ENCODE measurements at places on chromosomes 4 and X. TPM values are rescaled to one million over a fixed set of nuclear protein-coding genes. Genes with fewer than 3 reads are reported as not detected.

DNA sequence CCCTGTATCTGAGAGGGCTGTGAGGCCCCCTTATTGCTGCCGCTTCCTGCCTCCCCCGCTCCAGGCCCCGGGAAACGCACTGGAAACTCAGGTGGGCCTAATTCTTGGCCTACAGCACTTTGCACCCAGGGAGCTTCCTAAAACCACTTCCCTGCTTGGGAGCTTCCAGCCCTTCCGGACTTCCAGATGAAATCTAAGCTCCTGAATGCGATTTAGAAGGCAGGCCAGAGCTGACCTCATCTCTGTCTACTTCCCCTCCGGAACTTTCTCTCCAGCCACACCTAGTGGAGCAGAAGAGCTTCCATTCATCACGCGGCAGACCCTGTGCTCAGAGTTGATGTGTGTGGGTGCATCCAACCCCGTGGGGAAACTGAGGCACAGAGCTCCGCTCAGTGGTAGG is 84.2 kb downstream of the SORCS2 start:
- DNase-seq = no peak

Gene C4orf36
- total RNA-seq = 0.78 TPM

- DNase-seq = no peak
Measured at GRCh38 chrX:108131471-108131870, 39.9 kb downstream of the ATG4A start.

DNA sequence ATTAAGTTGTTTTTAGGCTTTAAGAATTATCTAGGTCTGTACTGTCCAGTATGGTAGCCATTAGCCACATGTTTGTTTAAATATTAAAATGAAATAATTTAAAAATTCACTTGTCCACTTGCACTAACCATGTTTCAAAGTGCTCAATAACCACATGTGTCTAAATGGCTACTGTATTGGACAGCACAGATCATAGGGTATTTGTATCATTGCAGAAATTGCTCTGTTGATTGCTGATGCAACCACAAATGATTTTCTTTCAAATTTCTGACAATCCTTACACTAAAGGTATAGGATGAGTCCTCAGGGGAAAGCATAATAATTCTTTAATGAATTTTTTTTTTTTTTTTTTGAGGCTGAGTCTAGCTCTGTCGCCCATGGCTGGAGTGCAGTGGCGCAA is 84.9 kb downstream of the KDM6A start:
- no peak for DNase-seq

Gene CYTL1
- not detected for total RNA-seq

Gene TLR3
- total RNA-seq = 2.3 TPM

Gene RRH
- total RNA-seq = 0.22 TPM

GRCh38 chr4:40227284-40227683 is 30.5 kb downstream of the RHOH start:
- DNase-seq = no peak

DNA sequence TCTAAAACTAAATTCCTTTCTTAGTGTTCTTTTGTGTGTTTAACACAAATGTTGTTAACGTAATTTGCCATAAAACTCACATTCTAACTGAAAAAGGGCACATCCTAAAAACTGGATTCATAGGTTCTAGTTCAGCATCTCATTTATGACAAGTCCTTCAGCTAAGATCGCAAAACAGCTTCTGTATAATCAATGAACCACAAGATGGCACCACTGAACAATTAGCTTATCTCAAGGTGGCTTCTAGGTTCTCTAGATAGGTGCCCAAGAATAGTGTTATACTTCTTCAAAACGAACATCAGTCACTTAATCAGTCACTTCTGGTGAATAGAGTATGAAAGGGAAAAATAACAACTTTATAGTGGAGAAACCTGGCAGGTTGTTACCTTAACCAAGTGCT is 54.3 kb downstream of the NRK start:
- DNase-seq = no peak

GRCh38 chr4:41976775-41977516 is 4.6 kb upstream of the DCAF4L1 start:
- no peak for DNase-seq

Gene MSANTD1
- total RNA-seq = 1.1 TPM

Gene EPGN
- not detected for total RNA-seq

GRCh38 chr4:12244973-12245372 is 816.3 kb upstream of the HS3ST1 start:
- no peak for DNase-seq

DNA sequence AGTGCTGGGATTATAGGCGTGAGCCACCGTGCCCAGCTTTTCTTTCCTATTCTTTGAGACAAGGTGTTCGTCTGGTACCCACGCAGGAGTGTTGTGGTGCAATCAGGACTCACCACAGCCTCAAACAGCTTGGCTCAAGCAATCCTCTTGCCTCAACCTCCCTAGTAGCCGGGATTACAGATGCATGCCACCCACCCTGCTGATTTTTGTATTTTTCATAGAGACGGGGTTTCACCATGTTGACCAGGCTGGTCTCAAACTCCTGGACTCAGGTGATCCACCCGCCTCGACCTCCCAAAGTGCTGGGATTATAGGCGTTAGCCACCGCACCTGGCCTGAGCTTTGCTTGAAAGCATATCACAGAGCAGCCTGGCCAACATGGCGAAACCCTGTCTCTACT is 1.5 kb upstream of the CRLF2 start:
- no peak for DNase-seq

- no peak for DNase-seq
Measured at GRCh38 chr4:58225460-58225859, 1115.3 kb upstream of the IGFBP7 start.

- DNase-seq = no peak
Measured at GRCh38 chr4:53967986-53968385, 96.4 kb downstream of the CHIC2 start.

DNA sequence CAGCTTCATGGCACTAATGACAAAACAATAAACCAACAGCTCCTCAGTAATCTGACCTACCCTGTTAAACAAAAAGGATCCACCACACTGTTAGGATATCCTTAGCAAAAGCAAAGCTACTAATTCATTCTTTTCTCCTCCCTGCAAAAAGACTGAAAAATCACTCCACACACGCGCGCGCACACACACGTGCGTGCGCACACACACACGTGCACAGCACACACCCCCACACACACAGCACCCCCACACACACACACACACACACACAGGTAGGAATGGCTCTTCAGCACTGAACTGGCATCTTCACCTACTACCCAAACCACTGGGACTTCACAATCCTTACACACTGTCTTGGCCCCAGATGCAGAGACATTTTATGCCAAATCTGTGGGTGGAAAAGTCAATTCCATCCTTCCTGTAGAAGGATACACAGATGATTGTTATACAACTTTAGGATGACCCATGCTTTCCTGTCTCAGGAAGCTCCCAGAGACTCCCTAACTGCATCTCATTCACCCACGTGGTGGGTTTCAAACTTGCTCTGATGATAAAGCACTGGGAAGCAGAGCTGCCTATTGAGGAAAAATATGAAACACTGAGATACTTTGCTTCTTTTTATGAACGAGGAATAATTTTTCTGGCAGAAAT is 102.5 kb downstream of the TSPAN5 start:
- DNase-seq = no peak

Gene FAM53A
- 1.00 TPM for total RNA-seq

Gene MAD2L1
- total RNA-seq = 1.9 TPM

Gene GAGE1
- total RNA-seq = not detected

Gene AMBN
- total RNA-seq = not detected

Gene CT45A10
- not detected for total RNA-seq

- no peak for DNase-seq
Measured at GRCh38 chr4:138225477-138225876, 16.7 kb downstream of the SLC7A11 start.

DNA sequence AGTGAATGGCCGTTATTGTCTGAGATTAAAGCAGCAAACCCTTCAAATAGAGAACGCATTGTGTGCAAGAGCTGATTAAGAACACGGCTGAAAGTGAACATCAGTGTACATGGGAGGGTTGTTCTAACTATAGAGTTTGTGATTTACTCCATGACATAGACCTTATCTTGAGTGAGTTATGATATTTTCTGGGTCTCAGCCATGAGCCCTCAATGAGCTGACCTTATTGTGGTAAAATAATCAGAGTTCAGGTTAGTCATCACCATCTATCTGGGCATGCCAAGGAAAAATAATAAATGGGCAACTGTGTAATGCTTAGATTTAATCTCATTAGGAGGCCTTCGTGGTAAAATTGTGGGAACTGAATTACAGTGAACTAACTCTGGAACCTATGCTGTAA is 33.2 kb upstream of the CLDN24 start:
- no peak for DNase-seq

Gene SPIN2B
- 9.2 TPM for total RNA-seq

- DNase-seq = no peak
Measured at GRCh38 chrX:55088795-55089489, at the start of gene PAGE2. PAGE2 (plus strand) TSS chrX:55089018; CDS start chrX:55090021, 1,003 bp downstream.

Gene CT45A2
- total RNA-seq = not detected

GRCh38 chr4:126757219-126757618 is 875.5 kb upstream of the INTU start:
- DNase-seq = no peak

DNA sequence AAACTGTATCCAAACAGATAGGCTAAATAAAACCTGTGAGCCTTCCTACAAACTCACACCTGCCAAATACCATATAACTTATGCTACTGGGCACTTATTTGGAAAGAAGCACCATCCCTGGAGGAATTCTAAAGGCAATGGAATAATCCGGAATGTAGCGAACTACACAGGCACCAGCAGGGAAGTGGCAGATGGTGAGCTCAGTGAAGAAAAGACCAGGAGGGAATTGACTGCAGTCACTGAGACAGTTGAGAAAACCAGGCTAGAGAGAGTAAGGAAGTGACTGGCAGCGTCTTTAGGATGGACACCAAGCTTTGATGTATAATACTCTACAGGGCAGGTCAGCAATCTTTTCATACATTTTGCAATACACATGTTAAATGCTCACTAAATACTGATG is 16.3 kb downstream of the NDNF start:
- no peak for DNase-seq

- no peak for DNase-seq
Measured at GRCh38 chr4:107094332-107094731, 58.2 kb upstream of the DKK2 start.

DNA sequence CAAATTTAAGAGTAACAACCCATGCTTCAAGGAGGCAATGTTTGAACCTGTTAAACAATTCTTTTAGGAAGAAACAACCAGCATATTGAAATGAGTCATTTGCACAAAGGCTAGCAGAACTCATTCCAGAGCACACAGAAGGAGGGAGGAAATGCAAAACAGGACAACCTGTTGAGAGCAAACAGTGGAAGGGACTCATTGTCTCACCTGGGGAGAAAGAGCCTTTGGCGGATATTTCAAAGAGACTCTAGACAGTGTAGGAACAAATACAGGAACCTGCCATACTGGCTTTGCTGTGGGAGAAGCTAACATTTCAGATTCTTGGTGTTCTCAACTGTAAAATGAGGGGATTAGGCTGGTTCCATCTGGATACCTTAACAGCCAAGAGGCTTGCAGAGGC is 14.8 kb upstream of the RASGEF1B start:
- DNase-seq = no peak

- no peak for DNase-seq
Measured at GRCh38 chr4:142886566-142886965, 40.5 kb upstream of the INPP4B start.

DNA sequence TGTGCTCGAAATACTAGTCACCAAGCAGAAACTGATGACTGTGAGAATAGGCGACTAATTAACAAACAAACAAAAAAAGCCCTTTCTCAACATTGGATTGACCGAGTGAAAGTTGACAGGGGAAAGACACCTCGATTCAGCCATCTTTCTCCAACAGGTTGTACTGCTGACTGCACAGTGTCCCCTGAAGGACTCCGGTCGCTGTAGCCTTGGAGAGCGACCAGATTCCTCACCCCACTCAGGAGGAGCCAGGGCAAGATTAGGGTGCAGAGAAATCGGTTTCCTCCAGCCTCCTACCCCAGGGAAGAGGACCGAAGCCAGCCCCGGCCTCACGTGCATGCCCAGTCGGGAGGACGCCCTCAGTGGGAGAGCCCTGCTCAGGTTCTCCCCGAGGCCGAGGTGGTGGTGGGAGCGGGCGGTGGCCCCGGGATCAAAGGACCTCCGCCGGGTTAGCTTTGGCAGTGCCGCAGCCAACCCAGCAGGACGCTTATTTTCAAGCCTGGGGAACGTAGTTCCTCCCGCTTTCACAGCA is 1.1 kb upstream of the RAP1GDS1 start:
- DNase-seq = no peak

DNA sequence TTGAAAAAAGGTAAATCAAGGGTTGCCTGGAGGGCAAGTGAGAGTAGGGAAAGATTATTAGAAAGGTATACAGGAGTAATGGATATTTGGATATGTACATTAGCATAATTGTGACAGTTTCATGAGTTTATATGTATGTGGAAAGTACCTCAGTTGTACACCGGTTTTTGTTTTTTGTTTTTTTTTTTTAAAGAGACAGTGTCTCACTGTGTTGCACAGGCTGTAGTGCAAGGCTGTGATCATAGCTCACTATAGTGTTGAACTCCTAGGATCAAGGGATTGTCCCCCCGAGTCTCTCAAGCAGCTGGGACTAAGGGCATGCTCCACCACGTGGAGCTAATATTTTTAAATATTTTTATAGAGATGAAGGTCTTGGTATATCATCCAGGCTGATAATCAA is 15.3 kb upstream of the HPGD start:
- DNase-seq = no peak

GRCh38 chr4:110705440-110705782 is 82.5 kb upstream of the PITX2 start:
- DNase-seq = no peak

DNA sequence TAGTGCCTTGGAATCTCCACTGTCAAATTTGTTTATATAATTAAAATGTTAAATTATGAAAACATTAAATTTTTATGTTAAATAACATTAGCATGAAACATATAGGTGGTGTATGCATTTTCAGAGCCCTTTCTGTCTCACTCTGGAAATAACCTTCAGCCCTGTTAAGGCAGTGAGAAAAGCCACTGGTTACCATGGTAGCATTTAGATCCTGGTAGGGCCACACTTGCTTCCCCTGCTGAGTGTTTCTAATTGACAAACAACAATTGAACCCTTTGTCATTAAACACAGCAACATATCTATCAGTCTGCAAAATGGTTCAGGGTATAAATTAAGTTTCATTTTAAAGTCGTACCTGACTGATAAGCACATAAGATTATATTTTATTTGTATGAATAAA is 63.5 kb downstream of the PDK3 start:
- DNase-seq = no peak

DNA sequence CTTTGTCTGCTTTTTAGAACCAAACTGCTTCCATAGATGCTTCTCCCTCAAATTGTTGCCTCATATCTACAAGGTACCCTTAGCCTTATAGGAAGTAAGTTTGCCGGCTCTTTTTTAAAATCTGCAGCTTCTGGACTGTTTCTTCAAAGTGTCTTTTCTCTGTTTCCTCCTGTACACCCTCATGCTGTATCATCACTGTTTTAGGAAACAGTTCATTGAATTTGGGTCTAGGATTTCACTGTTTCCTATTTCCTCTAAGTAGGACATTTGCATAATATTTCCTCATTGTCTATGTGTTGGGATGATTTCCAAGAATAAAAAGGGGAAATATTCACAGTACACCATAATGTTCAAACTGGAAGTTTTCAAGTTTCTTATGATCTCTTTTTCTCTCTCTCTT is 43.0 kb downstream of the BANK1 start:
- no peak for DNase-seq

Gene DCAF8L2
- not detected for total RNA-seq

Gene GAGE12F
- not detected for total RNA-seq

Gene ATG4A
- total RNA-seq = 19.2 TPM
